Lower lobe of right lung (tissue), 2 donors: ENCODE measurements at places on chromosomes 1 and 21.
A peak's percentile ranks its signal among the peaks of the same experiment; 100 is the strongest.

DNA sequence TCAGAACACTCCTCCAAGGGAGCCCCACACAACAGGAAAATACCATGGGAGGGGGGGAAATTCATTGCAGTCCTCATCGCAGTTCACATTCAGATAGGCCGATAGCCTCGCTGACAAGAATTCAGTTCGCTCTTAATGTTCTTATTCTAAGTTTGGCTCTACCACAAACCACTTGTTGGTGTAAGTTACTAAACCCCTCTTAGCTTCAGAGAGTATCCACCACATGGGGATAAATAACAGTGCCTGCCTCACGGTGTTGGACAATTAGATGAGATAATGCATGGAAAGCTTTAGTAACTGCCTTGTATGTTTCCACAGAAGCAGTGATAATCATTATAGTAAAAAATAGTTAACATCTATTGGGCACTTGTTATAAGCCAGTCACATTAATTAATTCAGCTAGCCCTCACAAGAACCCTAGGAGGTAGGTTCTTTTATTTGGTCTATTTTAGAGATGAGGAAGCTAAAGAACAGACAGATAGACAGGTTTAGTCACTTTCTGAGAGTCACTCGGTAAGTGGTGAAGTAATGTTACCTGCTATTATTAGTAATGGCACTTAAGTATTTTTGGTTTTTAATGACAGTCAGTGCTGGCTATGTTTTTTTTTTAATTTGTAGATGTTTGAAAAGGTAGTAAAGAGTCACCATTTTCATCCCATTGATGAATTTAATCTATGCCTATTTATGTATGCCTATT, 10.1 kb downstream of the VAV3 start:
- DNase-seq = no peak

- no peak for DNase-seq
Observed at GRCh38 chr1:94745742-94746141, 74.4 kb upstream of the SLC44A3 start.

GRCh38 chr1:177448652-177449357, 278.0 kb downstream of the BRINP2 start:
- DNase-seq = no peak

DNA sequence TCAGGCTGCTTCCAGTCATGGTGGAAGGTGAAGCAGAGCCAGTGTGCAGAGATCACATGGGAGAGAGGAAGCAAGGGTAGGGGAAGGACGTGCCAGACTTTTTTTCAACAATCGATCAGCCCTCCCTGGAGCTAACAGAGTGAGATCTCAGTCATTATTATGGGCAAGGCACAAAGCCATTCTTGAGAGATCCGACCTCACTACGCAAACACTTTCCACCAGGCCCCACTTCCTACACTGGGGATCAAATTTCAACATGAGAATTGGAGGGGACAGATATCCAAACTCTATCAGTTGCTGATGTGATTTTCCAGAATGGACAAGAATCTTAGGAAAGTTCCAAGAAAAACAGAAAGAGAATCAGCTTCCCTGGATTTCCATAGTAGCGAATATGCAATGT, 60.5 kb downstream of the BACE2 start:
- DNase-seq = no peak

DNA sequence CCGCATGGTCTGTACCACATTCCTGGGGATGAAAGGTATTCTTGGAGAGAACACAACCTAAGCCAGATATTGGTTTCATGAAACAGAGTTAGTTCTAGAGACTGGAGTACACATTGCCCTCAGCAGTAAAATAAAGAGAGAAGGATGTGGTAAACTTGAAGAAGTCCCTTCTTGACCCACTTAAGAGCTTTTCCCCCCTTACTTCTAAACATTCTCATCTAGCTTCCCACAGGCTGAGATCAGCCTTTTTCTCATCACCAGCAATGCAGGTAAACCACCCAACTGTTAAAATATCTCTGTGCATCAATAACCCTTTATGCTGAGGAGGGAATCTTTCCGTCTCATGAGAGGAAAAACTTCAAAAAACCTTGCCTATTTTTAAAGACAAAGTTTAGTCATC, 62.6 kb downstream of the SUSD4 start:
- no peak for DNase-seq

DNA sequence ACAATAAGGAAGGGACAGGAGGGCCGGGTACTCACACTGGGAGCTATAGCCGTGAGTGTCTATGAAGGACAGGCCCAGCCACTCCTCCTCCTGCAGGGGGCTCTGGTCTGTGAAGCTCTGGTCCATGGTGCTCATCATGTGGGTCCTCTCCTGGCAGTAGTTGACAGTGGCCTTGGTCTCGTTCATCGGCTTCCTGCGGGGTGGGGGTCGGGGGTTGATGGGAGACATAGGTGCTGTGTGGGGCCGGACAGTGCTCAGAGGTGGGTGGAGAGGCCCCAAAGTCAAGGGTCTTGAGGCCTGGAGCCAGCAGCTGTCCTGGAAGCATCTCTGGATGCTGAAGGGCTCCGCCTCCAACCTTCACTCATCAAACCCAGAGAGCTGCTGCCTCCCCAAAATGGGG, 260.4 kb downstream of the PTPRU start:
- no peak for DNase-seq

GRCh38 chr1:228980232-228980937, 245.1 kb downstream of the RHOU start:
- DNase-seq = no peak

DNA sequence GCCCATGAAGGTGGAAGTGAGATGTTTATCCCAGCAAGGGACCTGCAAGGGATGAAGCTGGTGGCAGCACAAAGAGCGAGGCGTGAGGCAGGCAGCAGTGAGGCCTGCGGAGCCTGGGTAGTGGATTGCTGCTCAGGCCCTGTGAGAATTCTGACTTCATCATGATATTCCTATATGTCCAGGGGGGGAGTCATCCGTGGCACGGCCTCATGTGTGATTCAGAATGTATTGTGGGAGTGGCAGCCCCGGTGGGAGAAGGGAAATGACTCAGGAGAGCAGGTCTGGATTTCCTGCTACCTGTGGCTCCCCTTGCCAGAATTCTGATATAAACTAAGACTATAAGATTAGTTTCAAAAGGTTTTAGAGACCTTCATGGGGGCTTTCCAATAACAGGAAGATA, 240.9 kb downstream of the CAMTA1 start:
- DNase-seq = no peak

GRCh38 chr1:50109647-50110075, 941 bp downstream of the ELAVL4 start:
- no peak for DNase-seq

DNA sequence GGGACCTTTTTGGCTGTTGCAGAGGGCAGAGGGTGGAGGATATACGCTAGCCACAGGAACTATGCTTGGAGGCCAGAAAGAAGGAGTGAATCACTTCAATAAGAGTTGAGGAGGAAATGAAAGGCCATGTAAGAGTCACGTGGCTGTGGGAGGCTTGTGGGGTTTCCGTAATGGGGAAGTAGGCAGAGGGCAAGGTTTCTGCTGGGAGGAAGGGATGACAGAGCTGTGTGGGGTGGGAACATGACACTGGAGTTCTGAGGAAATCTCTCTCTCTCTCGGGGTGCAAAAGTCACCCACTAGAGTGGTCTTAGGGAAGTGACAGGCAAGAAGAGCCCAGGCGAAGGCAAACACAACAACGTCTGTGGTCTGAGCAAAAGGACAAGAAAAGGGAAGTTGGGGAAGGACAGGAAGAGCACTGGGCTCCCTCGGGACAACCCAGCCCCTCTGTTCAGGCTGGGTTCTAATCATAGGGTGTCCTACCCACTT, 3.9 kb upstream of the CD1C start:
- peak; percentile 79 for DNase-seq

DNA sequence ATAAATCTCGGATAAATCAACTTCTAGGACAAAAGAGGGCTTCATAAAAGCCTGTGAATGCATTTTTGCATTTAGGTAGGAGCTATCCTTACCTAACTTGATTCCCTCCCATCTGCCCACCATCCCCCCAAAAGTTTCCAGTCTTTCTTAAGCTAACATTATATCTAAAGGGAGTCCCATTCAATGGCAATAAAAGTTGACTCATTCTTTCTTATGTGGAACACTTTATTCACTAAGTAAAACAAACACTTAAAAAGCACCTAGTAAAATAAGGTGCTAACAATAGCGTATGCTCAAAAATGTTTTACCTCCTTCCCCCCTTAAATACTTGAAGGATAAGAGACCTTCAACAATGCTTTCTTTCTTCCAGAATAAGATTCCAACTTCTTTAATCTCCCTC, 83.8 kb downstream of the GON4L start:
- DNase-seq = no peak

GRCh38 chr1:231923491-231924041, 297.0 kb downstream of the DISC1 start:
- no peak for DNase-seq

- DNase-seq = no peak
Observed at GRCh38 chr1:33575324-33575879, 103.0 kb downstream of the ZSCAN20 start.

DNA sequence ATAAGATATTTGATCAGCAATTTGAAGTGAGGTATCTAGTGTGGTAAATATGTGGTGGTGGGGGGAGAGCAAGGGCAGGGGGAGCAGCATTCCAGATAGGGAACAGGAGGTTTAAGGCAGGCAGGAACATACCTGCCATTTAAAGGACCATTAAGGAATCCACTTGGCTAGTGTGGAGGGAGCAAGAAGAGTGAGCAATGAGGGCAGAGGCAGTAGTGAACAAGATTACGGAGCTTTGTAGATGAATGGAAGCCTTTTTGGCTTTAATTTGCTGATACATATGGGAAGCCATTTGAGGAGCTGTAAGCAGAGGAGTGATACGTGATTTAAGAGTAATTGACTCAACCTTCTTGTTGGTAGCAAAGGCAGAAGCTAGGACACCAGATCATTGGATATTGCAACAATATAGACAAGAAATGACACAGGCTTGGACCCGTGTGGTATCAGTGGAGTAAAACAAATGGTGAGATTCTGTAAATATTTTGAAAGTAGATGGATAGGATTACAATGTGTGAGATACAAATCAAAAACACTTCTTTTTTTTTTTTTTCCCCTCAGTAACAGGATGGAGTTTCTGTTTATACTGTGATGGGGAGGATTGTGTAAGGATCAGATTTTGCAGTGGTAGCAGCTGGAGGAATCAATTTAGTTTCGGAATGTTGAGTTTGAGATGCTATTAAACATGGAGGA, 73.8 kb upstream of the B3GALT2 start:
- no peak for DNase-seq

GRCh38 chr1:27391511-27392095, 819 bp upstream of the GPR3 start:
- DNase-seq = no peak

- DNase-seq = no peak
Observed at GRCh38 chr1:170252851-170253579, 107.3 kb downstream of the NTMT2 start.

DNA sequence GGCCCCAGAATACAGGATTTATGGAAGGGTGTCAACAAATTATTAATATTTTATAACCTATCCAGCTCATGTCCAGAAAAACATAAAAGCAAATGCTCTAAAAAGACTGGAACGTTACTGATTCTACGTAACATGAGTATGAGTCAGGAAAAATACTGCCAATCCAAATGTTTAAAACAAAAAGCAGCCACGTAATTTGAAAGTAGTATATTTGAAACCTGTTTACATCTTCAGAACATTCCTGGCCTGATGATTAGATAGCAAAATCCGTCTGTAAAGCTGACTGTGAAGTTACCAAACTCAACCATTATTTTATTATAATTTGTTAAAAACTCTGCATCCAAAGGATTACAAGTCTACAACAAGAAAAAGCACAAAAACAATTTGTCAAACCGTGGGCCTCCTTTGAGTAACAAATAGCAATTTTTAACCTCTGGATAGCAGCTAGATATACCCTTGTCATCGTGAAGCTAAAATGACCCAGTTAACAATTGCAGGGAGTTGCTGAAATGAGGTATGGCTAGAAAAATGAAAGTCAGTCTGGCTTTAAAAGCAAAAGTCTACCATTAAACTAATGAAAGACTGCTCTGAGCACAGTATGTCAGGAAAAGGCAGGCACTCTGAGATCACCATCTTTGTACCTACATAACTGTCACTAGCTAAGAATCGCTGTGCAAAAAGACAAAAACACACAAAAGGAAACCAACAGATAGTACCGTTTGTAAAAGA, 1.2 kb downstream of the UBR4 start:
- no peak for DNase-seq

DNA sequence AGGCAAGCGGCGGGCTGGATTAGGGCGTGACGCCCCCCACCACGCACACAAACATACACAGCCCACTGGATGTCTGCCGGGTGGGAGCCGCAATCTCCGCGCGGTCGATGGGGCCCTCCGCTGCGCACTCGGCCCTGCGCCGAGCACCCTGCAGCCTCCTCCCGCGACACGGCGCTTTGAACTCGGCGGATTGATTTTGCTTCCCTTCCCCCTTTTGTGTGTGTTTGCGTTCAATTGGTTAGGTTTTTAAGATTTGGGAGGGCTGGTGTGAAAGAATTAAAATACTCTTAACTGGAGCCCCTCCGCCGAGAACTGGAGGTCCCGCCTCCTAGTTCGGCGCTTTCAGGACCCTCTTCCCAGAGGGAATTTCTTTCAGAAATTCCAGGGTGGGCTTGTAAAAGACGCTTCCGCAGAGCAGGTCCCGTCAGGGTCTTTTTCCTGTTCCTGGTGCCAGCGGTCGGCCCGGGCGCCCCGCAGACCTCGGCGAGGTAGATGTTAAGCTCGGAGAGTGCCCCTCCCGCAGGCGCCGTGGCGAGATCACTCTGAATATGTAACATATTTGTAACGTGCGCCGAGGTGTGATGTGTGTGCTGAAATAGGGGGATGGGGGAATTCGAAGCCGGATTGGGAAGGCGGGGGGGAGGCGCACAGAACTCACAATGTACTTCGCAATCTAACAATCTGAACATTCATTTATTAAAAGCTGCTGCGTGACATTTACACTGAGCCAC, 8.0 kb upstream of the BARHL2 start:
- DNase-seq = no peak

- no peak for DNase-seq
Observed at GRCh38 chr1:229184066-229184465, 86.8 kb upstream of the RAB4A start.

DNA sequence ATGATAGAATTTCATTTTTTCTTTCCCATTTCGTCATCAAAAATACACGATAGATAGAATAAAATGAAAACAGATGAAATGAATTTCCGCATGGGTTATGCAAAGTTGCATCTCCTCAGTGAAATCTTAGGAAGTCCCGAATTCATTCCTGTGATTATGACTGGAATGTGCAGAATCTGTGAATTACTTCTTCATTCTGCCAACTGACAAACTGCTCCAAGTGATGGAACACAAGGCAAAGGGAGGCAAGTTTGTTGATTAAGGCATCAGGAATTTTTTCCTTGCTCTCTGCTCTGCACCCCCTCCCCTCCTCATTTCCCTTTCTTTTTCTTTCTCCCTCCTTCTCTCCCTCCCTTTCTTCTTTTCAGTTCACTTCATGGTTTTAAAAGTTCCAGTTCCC, 37.0 kb upstream of the ADGRL4 start:
- no peak for DNase-seq

DNA sequence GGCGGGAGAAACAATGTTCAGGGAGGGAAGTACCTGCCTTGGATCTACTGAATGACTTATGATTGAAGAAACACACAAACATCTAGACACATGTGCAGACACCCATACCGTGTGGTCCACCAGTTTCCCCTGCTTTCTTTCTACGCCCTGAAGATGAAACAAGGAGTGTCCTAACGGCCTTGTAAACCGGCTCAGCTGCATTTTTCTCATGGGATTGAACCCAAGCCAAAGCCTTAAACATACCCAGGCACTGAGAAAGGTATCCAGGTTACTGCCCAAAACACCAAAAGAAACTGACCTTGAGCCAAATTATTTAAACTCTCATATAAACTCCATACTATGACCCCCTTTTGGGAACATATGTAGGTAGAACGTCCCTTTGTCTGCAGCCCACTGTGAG, 630.0 kb upstream of the RGS18 start:
- DNase-seq = no peak

GRCh38 chr1:182087719-182088350, 26.3 kb upstream of the ZNF648 start:
- no peak for DNase-seq
